ENCODE measurements at places on chromosomes 6 and 20. TPM values are rescaled to one million over a fixed set of nuclear protein-coding genes. Genes with fewer than 3 reads are reported as not detected.

DNA sequence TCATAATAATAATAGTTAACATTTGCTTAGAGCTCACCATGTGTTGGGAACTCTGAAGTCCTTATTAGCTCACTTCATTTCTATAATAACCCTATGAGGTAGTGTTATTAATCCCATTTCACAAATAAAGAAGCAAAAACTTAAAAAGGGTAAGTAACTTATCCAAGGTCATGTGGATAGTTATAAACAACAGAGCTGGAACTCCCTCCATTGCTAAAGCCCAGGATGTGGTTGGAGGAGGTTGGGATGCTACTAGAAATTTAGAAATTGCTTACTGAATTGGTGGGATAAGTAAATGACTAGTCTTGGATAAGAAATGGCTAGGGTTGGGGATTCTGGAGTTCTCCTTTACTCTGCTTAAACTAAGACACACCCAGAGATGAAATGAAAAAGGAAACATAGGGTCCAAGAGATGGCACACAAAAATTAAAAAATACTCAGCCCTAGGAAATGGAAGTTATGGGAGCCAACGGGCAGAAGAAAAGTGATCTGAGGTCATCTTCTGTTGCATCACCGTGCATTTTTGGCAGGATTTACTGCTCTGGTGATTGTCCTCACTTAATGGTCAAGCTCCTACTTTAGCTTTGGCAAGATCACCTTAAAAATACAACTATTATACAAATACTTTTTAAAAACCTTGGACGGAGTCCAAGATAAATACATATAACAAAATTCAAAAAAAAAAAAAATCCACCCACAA is 7.7 kb upstream of the CLIC5 start:
- no peak for DNase-seq

GRCh38 chr6:154476494-154476893 is 34.0 kb downstream of the CNKSR3 start:
- no peak for DNase-seq

GRCh38 chr6:28542440-28543296 is 17.0 kb downstream of the GPX5 start:
- DNase-seq = peak; percentile 75

DNA sequence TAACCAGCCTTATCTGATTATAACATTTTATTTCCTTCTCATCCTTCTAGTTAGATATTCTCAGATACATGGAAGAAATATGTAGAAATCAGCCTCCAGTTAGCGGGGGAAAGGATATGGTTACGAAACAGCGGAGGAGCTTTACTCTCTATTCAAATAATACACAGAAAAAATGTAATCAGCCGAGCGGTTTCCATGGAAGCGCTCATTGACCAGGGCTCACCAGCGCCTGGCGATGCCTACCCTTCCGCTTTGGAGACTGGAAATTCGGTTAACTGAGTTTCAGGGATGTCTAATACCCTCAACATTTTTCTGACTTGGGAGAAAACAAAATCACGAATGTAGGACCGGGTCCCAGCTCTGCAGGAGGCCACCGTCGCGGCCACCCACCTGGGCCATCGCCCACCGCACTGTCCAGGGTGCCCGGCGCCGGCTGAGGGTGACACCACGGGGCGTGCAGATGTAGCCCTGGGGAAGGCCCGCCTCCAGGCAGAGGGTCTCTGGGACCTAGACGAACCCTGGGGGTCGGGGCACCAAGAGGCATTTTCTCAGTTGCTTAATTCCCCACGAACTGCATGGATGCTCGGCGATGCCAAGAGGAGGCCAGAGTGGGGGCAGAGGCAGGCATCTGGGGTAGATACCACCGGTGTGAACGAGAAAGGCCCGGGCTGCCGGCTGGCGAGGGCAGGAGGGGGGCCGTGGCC is 1.7 kb downstream of the PRR18 start:
- no peak for DNase-seq

- no peak for DNase-seq
These were observed 193.3 kb downstream of the MOXD1 start for GRCh38 chr6:132207991-132208390.

DNA sequence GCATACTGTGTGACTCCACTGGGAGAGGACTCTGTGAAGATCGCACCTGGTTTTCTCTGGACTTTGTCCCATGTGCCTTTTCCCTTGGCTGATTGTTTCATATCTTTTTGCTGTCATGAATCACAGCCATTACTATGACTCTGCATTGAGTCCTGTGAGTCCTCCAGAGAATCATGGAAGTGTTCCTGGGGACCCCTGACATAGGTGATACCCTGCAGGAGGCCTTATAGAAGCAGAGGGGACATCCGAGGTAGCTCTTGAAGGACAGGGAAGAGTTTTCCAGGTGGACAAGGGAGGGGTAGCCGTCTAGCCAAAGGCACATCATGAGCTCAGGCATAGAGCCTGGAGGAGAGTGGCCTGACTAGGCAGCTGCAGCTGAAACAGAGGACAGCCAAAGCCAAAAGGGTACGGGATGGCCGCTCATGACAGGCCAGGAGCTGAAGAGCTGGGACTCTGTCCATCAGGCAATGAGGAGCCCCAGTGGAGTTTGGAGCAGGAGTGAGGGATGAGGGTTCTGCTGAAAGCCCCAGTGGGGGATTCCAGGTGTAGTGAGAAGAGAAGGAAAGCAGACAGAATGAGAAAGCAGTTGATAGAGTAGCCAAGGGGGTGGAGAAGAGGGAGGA is 86.6 kb upstream of the TOX2 start:
- DNase-seq = no peak

GRCh38 chr6:394641-395289 is 3.2 kb downstream of the IRF4 start:
- DNase-seq = no peak

DNA sequence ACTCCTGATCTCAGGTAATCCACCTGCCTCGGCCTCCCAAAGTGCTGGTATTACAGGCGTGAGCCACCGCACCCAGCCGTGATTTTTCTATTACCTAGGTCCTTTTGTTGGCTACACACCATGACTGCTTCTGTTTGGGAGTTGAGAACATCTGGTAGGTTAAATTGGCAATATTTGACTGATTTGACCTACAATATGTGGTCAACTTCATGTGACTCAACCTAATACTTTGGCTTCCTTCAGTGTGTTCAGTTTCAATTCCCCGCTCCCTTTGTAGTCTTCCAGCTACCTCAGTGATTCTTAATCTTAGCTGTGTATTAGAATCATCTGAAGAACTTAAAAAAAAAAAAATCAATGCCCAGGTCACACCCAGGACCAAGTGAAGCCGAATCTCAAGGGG is 47.4 kb downstream of the MYB start:
- no peak for DNase-seq

DNA sequence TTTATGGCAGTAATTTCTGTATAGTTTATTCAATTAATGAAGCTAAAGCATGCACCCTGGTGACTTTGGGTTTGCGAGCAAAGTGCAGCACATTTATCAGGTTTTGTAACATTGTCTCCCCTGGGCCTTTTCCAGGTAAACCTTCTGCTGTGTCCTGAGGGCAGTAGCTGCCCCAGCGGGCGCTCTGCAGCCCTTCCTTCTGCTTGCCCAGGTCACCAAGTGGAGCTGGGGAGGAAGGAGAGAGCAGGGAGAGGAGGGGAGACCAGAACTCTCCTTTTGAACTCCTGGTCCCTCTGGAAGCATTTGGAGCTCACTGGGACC is 145.6 kb downstream of the DLL1 start:
- no peak for DNase-seq

DNA sequence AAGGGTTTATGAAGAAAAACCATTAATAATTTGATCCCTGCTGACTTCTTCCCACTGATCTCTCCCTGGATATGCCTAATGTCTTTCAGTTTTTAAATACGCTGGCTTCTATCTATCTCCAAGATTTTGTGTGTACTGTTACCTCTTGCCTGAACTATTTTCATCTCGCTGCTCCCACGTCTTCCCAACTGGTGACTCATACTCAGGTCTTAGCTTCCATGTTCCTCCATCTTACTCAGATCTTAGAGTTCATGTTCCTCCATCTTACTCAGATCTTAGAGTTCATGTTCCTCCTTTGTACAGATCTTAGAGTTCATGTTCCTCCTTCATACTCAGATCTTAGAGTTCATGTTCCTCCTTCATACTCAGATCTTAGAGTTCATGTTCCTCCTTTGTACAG is 21.6 kb downstream of the GPR6 start:
- DNase-seq = no peak

GRCh38 chr6:150070236-150070818 is 1.4 kb upstream of the ULBP3 start:
- no peak for DNase-seq

Gene ZNF311
- 2.1 TPM for total RNA-seq

Gene SDHAF4
- 18.6 TPM for total RNA-seq

Gene EIF6
- 129 TPM for total RNA-seq

Gene CDSN
- total RNA-seq = not detected

Gene TREM2
- not detected for total RNA-seq
